ENCODE measurements at places on chromosomes 1 and 21. TPM values are rescaled to one million over a fixed set of nuclear protein-coding genes. Genes with fewer than 3 reads are reported as not detected.

GRCh38 chr1:192658255-192658654 lies 22.3 kb downstream of the RGS13 start:
- no peak overlapping the region for H3K27ac ChIP-seq
- H3K4me3 ChIP-seq = no peak overlapping the region
- peaks cover 11% of the 10 kb centered on the region for H3K4me1 ChIP-seq
- no peak for DNase-seq
- H3K36me3 ChIP-seq = no peaks in the 10 kb centered on the region
- no peaks in the 10 kb centered on the region for H3K27me3 ChIP-seq

The KCNJ9 gene
- total RNA-seq = not detected

DNA sequence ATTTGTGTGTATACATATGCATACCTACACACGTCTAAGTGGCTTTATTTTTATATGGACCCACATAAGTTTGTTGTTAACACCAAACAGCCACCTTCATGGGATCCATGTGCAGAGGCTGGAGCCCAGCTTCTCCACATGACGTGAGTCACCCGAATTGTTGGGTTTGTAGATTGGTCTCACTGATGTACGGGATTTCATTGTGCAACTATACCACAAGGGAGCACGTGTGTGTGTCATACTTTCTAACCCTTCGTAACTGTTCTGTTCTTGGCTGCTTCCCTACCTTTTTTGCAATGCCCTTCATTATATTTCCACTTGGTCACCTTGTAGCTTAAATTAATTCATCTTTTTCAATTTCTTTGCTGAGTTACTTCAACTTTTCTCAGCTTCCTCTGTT lies 21.0 kb downstream of the SPRTN start:
- peak; percentile 67 for DNase-seq
- H3K36me3 ChIP-seq = no peaks in the 10 kb centered on the region
- H3K4me3 ChIP-seq = no peak overlapping the region
- peaks cover 17% of the 10 kb centered on the region for H3K4me1 ChIP-seq

- no peak overlapping the region for H3K4me3 ChIP-seq
- H3K27ac ChIP-seq = no peak overlapping the region
- no peaks in the 10 kb centered on the region for H3K27me3 ChIP-seq
- H3K4me1 ChIP-seq = no peaks in the 10 kb centered on the region
Measured at GRCh38 chr1:231460614-231461013, 38.5 kb upstream of the EGLN1 start.

GRCh38 chr1:246785494-246786111 lies 61.4 kb downstream of the SCCPDH start:
- peak overlapping the region; percentile 49 for H3K4me3 ChIP-seq
- no peak overlapping the region for H3K27ac ChIP-seq
- H3K27me3 ChIP-seq = no peaks in the 10 kb centered on the region
- peaks cover 24% of the 10 kb centered on the region for H3K4me1 ChIP-seq
